ENCODE measurements at places on chromosomes 13 and 19.

GRCh38 chr19:58196901-58197616, 14.2 kb downstream of the ZNF274 start:
- DNase-seq = peak; percentile 12

DNA sequence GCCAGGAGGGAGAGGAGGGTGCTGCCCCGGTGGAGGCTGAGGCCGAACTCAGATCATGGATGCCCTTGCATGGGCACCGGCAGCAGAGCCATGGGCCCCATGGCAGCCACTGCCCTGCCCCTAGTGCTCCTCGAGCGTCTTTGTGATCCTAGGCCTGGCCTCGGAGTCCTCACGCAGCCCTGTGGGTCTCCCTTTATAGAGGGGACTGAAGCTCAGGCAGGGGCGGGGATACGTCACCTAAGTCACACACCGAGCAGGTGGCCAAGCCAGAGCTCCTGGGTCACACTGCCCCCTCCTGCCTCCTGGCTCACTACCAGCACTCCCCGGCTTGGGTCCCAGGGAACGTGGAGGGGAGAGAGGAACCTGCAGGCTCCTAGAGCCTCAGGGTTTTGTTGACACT, 28.7 kb downstream of the DHX34 start:
- DNase-seq = no peak

DNA sequence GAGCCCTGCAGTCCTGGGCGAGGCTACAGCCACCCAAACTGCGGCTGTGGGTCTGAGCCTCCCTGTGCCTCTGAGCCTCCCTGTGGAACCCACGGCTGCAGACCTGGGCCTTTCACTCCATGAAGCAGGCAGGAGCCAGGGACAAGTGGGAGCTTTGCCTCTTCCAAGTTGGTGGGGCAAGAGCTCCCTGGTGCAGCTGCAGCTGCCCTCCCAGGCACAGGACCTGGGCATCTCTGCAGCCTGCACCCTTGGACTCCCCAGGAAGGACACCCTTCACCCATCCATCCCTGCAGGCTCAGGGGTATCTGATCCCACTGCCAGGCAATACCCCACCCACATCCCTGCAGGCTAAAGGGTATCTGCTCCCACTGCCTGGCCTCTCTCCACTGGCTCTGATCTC, 2.3 kb downstream of the TEX26 start:
- DNase-seq = no peak

GRCh38 chr19:37691881-37692504, 27.6 kb downstream of the ZNF607 start:
- DNase-seq = peak; percentile 81

GRCh38 chr19:19345970-19346369, 25.3 kb downstream of the MAU2 start:
- no peak for DNase-seq

DNA sequence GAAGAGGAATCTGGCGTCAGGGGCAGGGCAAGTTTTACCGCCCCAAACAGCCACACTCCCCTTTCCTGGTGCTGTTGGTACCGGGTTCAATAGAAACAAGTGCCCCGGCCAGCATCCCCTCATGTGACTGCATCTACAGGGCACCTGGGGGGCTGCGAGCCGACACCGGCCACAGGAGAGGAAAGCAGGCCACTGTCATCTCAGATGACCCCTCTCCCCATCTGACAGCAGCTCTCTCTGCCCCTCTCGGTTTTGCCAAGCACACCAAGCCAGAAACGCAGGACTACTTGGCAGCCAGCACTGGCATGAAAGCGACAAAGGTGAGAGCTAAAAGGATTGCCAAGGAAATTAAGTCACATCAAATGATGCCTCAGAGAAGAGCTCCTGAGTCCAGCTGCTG, 37.1 kb downstream of the MLLT1 start:
- DNase-seq = no peak

GRCh38 chr19:1668486-1669270, 16.3 kb upstream of the TCF3 start:
- DNase-seq = no peak

DNA sequence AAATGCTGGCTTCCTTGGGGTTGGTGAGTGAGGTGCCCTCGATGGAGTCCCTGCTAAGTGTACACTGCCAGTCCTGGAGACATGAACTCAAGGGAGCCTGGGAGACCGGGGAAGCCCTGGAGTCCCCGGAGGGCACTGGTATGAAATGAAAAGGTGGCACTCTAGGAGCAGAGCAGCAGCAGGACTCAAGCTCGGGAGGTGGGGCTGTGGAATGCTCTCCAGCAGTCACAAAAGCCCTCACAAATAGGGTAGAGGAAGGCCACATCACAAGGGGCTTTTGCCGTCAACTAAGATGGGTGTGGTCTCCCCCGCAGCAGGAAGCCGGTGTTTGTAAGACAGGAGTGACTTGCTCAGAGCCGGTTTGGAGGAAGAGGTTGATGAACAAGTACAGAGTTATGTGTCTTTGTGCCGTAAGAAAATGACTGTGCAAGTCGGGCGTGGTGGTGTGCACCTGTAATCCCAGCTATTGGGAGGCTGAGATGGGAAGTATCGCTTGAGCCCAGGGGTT, 19.3 kb downstream of the CCNE1 start:
- no peak for DNase-seq

DNA sequence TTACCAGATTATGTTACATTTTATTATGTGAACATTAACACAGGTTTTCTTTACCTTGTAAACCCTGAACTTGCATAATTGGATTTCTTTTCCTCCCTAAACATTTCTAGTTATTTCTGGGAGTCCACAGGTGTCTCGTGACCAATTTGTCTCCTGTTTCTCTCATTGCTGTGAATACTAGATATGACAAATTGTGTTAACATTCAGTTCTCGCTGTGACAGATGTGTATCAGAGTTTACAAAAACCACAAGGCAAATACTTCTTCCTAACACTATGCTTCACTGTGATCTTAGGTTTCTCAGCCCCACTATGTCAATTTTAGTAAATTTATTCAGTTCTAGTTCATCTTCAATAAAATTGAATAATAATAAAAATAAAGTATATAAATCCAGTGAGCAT, 1554.9 kb downstream of the EFNB2 start:
- no peak for DNase-seq

- no peak for DNase-seq
Observed at GRCh38 chr13:80753866-80754265, 412.9 kb upstream of the SPRY2 start.

DNA sequence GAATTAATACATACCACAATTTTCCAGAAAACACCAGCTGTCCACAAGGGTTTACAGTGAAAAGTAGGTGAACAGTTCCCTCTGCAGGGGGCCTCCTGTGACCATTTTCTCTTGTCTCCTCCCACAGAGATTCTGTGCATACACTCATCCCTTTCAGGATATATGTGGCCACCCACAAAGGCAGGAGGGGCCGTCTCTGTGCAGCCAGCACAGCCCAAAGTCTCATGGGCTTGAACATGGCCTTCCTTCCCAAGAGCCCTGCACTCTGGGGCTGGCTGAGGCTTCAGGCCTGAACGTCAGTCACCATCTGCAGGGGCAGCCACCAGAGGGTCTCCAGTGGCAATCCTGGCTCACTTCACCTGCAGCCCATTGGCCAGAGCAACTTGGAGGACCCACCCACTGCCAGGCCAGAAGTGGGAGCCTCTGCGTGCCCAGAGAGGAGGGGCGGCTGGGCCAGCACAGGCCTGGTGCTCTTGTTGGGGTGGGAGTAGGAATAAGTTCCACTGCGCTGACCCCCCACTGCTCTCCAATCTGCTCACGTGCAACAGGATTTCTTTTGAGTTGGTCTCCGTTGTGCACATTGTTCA, 25.1 kb downstream of the TMEM161A start:
- DNase-seq = no peak

GRCh38 chr19:19530423-19530804, 1.7 kb downstream of the YJEFN3 start:
- no peak for DNase-seq

DNA sequence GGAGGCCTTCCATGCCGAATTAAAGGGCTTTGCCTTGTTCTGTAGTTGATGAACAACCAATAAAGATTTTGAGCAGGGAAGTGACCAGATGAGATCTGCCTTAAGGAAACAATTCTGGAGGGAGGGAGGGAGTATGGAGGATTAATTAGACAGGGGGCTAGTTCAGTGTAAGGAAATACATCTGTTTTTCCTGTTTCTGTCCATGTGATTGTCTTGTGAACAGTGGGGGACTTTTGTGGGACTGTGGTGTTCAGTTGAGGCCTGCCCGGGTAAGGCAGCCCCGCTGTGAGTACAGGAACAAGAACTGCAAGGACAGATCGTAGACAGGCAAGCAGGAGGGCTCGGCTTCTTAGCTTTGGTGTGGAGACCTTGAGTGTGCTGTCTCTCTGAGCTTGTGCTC, 59.0 kb downstream of the DGKH start:
- no peak for DNase-seq

GRCh38 chr13:25084096-25084495, 11.8 kb upstream of the PABPC3 start:
- DNase-seq = no peak

DNA sequence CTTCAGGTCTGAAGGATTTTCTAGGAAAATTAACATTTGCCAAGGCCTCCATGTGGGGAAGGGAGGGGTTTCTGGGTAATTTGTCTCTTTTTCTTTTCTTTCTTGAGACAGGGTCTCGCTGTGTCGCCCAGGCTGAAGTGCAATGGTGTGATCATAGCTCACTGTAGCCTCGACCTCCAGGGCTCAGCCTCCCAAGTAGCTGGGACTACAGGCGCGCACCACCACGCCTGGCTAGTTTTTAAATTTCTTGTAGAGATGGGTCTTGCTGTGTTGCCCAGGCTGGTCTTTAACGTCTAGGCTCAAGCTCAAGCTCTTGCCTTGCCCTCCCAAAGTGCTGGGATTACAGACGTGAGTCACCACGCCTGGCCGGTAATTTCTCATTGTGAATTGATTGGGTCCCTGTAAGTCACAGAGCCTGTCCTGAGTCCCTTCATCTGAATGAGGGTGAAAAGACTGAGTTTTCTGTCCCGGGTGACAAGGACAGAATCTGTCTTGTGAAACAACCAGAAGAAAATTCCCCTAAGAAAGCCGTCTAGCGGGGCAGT, 10.0 kb upstream of the SPC24 start:
- DNase-seq = no peak

DNA sequence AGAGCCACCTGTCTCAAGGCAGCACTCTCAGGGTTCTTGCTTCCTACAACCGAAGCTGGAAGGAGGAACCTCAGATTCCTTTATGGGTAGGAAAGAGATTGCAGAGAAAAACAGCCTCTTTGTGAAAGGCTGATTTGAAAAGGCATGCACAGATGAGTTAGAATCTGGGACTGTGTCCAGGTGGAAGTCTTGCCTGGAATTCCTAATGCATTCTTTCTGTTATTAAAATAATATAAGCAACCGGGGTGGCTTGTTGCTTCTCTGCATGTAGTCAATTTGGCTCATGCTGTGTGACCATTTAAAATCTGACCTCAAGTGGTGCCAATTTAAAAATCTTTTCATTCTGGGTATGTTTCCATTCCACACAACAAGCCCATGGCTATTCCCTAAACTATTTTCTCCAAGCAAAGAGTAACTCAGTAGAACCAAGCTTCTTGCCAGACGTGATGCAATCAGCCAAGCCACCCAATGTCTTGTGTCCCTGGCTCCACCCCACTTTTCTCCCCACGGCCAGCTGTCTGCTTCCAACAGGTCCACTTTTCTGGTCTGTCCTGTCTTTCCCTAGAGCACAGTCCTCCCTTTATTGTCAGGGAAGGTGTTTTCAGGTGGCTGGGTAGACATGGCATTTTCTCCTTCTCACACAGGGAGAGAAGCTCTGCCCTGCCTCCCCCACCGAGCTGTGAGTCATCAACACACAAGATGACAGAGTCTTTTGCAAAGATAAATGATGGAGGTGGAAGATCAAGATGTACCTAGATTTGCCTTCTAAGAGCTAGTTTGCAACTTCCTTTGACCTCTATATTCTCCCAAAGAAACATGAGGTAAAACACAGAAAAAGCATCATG, 394.3 kb downstream of the FOXO1 start:
- peak; percentile 24 for DNase-seq

GRCh38 chr13:22050951-22051563, 380.2 kb downstream of the FGF9 start:
- no peak for DNase-seq

DNA sequence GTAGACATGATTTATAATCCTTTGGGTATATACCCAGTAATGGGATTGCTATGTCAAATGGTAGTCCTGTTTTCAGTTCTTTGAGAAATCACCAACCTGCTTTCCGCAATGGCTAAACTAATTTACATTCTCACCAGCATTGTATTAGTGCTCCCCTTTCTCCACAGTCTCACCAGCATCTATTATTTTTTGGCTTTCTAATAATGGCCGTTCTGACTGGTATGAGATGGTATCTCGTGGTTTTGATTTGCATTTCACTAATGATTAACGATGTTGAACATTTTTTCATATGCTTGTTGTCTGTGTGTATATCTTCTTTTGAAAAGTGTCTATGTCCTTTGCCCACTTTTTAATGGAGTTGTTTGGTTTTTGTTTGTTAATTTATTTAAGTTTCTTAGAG, 165.1 kb downstream of the PDS5B start:
- no peak for DNase-seq

DNA sequence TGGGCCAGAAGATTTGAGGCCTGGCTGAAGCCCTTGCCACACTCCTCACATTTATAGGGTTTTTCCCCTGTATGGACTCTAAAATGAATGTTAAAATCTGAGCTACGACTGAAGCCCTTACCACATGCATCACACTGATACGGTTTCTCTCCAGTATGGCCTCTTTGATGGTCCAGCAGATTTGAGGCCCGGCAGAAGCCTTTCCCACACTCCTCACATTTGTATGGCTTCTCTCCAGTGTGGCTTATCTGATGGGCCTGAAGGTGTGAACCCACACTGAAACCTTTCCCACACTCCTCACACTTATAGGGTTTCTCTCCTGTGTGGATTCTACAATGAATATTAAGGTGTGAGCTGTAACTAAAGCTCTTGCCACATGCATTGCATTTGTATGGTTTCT, 21.0 kb downstream of the ZNF45 start:
- DNase-seq = no peak

GRCh38 chr19:52922841-52923777, at the start of gene ZNF888:
Gene ZNF888, minus strand, starts transcription at chr19:52923428. Its CDS starts 5,555 bp downstream, at chr19:52917873.
- DNase-seq = peak; percentile 79

- peak; percentile 98 for DNase-seq
Observed at GRCh38 chr13:99743094-99743493, 228.5 kb downstream of the ZIC5 start.

DNA sequence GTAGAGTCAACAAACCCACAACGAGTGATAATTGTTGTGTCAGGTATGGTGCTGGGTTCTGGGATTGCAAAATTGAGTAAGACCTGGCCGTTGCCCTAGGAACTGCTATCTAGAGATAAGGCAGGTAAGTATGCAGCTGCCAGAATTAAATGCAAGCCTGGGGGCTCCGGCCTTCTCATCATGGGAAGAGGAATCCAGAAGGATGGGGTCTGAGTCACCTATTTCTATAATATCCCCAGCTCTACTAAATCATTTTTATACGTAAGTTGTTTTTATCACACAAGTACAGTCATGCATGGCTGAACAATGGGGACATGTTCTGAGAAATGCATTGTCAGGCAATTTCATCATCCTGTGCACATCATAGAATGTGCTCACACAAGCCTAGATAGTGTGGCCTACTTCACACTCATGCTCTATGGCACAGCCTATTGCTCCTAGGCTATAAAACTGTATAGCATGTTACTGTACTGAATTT, 203.0 kb downstream of the KLF5 start:
- DNase-seq = no peak

Measured in DMS79 treated with DMSO at 0.1 percent for 48 hours (cell line).